DND-41 (cell line): ENCODE measurements at places on chromosomes 7 and 10.

GRCh38 chr7:81501220-81501619 lies 268.6 kb downstream of the HGF start:
- no peak overlapping the region for H3K27ac ChIP-seq
- DNase-seq = no peak
- H3K27me3 ChIP-seq = no peaks in the 10 kb centered on the region
- no peak overlapping the region for H3K4me3 ChIP-seq

GRCh38 chr7:140920745-140921144 lies 4.0 kb downstream of the BRAF start:
- H3K36me3 ChIP-seq = no peaks in the 10 kb centered on the region; the same call in 1 of the 2 replicates
- H3K27ac ChIP-seq = no peak overlapping the region
- no peaks in the 10 kb centered on the region for H3K27me3 ChIP-seq
- H3K4me3 ChIP-seq = no peak overlapping the region

DNA sequence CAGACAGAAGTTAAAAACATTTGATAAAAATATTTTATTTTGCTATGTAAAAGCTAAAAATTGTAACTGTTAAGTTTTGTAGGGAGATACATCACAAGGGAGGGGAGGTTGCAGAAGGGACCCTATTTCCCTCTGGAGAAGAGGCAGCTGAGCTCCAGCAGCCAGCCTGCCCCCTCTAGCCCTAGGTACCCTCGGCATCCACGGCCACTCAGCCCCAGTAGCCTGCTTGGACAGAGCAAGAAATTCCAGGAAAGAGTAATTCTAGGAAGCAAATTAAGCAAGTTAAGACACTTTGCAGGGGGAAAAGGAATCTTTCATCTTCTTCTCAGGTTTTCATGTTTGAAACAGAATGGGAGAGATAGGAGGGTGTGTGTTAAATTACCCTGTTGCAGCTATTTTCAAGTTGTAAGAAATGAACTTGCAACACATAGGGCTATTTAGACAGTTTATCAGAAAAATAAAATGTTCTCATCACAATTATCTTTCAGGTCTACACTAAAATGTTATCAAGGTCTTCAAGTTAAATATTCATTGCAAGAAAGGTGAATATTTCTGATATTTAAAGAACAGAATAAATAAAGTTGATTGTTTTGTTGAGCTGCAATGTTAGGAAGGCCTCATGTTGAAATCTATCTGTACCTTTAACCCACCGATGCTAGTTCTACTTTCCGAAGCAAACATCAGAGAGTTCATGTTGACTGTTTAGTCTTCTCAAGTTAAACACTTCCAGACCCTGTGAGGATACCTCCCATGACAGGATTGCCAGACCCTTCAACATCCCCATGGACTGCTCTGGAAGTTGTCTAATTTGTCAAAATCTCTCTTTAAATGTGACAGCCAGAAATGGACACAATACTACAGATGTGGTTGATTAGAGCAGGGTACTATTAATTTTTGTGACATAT lies 5.5 kb downstream of the SGCE start:
- H3K4me3 ChIP-seq = no peak overlapping the region
- no peaks in the 10 kb centered on the region for H3K36me3 ChIP-seq
- no peak overlapping the region for H3K27ac ChIP-seq

GRCh38 chr7:12423997-12424745 lies 20.5 kb upstream of the VWDE start:
- H3K27me3 ChIP-seq = no peaks in the 10 kb centered on the region
- no peak overlapping the region for H3K4me3 ChIP-seq
- no peaks in the 10 kb centered on the region for H3K36me3 ChIP-seq
- no peak overlapping the region for H3K27ac ChIP-seq
- DNase-seq = no peak
- no peaks in the 10 kb centered on the region for H3K4me1 ChIP-seq

DNA sequence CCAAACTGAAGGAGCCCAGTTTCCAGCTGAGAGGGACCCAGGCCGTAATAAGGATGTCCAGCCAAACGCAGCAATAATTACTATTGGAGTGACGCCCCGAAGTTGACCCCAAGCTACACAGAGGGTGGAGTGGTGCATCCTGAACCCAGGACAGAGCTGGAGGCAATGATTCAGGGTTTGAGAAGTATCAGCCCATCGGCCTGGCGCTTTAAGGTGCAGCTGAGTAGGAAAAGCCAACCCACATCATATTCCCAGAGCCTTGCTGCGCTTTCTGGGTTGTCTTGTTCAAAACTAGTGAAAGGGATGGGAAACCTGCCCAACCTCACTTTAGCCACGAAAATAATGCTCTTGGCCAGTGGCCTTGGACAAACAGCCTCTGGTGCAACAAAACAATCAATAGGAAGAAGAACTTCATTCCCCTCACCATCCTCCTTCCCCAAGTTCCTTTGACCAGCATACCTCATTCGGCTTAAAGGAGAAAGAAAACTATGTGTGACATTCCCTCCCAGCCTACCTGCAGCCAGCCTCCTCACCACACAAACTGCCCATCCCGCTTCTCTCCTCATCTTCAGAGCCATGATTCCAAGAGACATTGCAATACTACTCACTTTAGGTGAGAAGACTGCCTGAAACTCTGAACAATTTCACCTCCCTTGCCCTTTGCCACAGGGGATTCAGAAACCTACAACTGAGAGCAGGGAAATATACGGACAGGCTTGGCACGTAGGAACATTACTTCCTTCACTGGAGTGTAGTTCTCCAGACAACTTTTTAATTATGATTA lies 217.2 kb upstream of the MKLN1 start:
- no peak for DNase-seq
- no peaks in the 10 kb centered on the region; the same call in 1 of the 2 replicates for H3K36me3 ChIP-seq
- H3K4me1 ChIP-seq = peaks cover 44% of the 10 kb centered on the region
- H3K4me3 ChIP-seq = no peak overlapping the region; the same call in 1 of the 2 replicates
- H3K27ac ChIP-seq = peak overlapping the region; percentile 46

GRCh38 chr10:29239569-29240472 lies 49.0 kb upstream of the LYZL1 start:
- no peak for DNase-seq
- H3K27me3 ChIP-seq = peaks cover 8% of the 10 kb centered on the region
- no peak overlapping the region for H3K27ac ChIP-seq

DNA sequence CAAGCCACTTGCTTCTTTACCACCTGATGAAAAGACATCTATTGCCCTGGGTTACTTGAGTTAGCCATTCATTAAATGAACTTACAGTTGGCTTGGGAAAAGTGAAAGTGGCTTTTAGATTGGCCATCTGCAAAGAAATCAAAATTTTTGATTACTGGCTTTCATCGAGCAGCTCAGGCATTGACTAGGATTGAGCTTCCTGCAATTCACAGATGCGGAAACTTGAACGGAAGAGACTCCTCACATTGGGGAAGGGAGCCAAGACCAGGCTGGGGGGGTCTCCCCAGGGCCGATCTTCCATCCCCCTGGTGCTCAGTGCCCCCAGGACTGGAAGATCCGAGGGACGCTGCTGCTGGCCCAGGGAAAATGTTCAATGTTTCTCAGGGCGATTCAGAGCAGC lies 145.4 kb downstream of the PIP4K2A start:
- H3K4me1 ChIP-seq = no peaks in the 10 kb centered on the region
- no peak overlapping the region for H3K4me3 ChIP-seq
- no peak overlapping the region for H3K27ac ChIP-seq
- H3K36me3 ChIP-seq = peaks cover 69% of the 10 kb centered on the region
- no peaks in the 10 kb centered on the region for H3K27me3 ChIP-seq

DNA sequence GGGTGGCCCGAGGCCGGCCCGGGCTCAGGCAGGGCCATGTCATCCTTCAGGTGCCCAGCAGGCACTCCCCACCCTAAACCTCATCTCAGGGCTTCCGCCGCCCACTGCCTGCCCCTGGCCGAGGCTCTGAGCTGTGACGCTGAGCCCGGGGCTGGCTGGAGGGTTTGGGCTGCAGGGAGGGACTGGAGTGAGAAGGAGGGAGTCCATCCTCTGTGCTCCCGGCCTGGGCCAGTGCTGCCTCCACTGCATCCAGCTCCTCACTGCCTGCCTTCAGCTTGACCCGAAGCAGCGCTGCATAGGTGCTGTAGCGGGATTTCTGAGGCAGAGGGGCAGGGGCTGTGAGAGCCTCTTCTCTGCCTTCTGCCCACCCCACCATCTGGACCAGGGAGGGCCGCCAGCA lies 7.6 kb downstream of the NFKB2 start:
- H3K4me1 ChIP-seq = peaks cover 21% of the 10 kb centered on the region
- DNase-seq = no peak
- no peak overlapping the region for H3K4me3 ChIP-seq
- no peaks in the 10 kb centered on the region for H3K36me3 ChIP-seq
